ENCODE measurements at places on chromosomes 5 and 9.

- no peak for DNase-seq
These were observed 97.5 kb upstream of the SSBP2 start for GRCh38 chr5:81848362-81848880.

GRCh38 chr9:131516100-131516499 is 13.4 kb downstream of the POMT1 start:
- no peak for DNase-seq

GRCh38 chr5:172939071-172939470 is 20.2 kb upstream of the RPL26L1 start:
- no peak for DNase-seq

GRCh38 chr5:86403190-86403589 is 214.6 kb upstream of the COX7C start:
- DNase-seq: no peak

- DNase-seq: no peak
These were observed 1.8 kb downstream of the SMC5 start for GRCh38 chr9:70260606-70261005.

- DNase-seq: no peak
These were observed 169.8 kb upstream of the STK32A start for GRCh38 chr5:147065071-147065470.

DNA sequence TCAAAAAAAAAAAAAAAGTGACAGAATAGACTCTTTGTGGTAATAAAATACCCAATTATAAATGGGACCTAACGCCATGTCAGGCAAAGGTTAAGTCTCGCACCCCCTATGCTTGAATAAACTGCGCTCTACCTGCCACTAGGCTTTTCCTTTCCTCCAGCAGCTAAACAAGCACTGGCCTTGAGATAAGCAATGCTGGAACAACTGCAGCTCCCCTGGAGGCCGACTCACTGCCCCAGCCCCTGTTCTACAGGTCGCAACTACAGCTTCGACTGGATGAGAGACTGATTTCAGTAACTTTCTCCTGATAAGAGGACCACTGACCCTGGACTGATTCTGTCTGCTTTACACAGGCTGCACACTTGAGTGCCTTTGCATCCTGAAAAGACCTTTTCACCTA is 210.2 kb downstream of the HSPA4 start:
- no peak for DNase-seq

DNA sequence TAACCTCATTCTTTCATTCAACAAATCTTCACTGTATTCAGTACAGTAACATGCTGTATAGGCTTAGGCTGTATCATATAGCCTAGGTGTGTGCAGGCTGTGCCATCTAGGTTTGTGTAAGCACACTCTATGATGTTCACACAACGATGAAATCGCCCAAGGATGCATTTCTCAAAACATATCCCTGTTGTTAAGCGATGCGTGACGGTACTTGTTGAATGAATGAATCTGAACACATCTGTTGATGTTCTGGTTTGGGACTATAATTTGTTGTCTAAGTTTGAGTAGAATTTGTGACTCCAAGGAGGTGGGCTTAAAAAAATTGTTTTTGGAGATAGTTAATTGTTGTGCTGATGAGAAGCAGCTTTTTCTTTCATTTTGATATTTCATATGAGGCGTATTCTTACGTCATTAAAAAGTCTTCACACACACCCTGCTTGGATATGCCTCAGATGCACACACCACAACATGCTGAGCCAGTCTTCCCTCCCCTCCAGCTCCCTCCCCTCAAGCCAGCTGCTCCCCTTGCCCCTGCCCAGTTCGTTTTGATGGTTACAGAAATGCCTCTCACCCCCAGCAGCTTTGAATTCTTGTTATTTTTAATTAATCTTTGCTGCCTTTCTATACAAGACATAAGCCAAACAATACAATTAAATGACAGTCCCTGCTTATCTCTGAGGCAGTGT is 5.5 kb upstream of the PSAT1 start:
- DNase-seq: no peak

DNA sequence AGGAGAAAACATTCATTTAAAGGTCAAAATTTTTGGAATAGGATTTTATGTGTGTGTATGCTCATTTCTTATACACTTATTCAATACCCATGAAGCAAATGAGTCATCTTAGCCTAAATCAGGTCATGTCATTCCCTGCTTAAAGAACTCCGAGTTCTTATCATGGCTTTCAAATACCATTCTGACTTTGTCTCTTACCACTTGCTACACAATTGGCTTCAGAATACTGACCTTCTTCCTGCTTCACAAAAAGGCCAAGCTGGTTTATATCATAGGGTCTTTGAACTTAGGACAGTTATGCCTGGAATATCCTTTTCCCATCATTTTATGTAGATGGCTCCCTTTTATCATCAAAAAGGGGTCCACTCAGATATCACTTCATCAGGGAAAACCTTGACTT is 652.2 kb upstream of the WWC1 start:
- DNase-seq: no peak

GRCh38 chr5:153784277-153784676 is 254.4 kb downstream of the FAM114A2 start:
- no peak for DNase-seq

- DNase-seq: no peak
These were observed 5.1 kb downstream of the FLT4 start for GRCh38 chr5:180644129-180644824.

DNA sequence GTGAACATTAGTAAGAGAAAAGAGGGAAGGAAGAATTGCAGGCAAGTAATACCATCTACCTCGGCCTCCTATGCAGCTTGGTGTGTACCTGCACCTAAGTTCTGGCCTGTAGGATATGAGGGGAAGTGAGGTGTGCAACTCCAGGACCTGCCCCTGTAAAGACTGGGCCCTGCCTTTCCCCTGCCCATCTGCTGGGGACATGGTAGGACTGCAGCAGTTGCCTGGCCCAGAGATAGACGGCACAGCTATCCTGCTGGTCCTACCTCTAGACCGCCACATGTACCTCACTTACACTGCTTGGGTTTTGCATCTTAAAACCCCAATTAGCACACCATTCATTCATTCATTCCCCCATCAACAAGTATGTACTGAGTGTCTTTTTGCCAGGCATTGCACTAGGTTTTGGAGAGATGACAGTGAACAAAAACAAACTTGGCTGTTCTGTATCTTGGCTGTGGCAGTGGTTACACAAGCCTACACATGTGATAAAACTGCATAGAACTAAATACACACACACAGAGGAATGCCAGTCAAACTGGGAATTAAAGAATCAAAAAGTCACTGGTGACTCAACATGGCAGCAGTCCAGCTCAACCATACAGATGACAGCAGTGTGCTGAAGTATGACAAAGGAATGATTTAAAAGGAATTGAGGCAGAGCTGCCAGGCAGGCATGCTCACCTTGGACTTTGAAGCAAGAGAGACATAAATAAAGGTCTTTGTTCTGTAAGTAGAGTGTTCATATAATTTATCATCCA is 23.3 kb upstream of the MGAT1 start:
- DNase-seq: no peak
